ENCODE measurements at places on chromosomes 1 and 21.

DNA sequence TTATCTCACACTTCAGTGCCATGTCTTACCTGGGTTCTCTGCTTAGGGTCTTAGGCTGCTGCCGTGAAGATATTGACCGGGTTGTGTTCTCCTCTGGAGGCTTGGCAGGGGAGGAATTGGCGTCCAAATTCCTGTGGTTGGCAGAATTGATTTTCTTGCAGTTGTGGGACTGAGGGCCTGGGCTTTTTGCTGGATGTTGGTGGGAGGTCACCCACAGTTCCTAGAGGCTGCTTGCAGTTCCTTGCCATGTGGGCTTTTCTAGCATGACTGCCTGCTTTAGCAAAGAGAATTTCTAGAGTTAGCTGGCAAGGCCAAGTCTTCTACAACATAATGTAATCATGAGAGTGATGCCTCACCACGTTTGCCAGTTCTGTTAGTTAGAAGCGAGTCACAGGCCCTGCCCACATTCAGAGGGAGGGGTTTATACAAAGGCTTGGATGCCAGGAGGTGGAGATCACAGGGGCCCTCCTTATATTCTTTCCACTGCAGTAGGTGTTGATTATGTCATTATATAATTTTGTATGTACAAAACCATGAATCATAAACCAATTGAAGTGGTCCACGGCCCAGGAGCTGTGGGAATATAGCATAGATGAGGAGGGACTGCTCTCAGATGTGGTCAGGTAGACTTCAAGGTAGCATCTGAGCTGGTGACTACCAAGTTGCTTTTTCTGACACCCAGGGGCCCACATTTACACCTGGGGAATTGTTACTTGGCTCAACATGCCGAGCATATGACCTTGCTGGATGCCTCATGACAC is 6.6 kb downstream of the UBL4B start:
- DNase-seq = no peak

DNA sequence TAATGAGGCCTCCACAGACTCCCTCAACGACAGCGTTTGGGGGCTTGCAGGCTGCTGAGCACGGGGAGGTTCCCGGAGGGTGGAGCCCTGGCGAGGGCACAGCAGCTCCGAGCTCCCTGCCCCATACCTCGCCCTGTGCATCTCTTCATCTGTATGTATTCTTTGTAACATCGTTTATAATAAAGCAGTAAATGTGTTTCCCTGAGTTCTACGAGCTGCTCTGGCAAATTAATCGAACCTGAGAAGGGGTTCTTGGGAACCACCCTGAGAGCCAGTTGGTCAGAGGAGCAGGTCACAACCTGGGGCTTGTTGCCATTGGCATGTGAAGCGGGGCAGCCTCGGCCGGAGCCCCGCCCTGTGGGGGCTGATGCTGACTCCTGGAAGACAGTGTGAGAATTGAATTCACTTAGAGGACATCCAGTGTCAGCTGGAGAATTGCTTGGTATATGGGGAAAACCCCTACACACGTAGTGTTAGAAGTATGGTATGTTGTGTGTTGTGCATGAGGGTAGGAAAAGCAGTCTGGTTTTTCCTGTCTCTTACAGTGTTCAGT is 11.5 kb downstream of the SLC37A1 start:
- DNase-seq = no peak

- DNase-seq = no peak
Measured at GRCh38 chr1:117512728-117513321, 93.0 kb upstream of the TENT5C start.

DNA sequence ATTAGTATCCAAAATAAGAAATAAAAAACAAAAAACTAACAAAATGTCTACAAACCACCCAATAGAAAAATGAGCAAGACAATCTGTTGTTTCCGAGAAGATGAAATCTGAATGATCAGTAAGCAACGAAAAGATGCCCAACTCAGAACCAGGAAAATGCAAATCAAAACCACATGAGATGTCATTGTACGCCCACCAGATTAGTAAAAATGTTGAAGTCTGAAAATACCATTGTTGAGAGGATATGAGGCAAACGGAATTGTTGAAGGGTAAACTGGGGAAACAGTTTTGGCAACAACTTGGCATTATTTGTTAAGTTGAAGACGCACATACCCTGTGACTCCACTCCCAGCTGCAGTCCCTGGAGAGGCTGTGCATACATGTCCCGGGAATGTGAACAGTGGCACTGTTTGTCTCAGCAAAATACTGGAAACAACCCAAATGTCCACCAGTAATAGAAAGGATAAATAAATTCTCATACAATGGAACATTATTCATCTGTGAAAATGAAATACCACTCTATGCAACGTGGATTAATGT is 10.6 kb downstream of the ZBTB17 start:
- no peak for DNase-seq

- no peak for DNase-seq
Measured at GRCh38 chr1:56837244-56837939, 17.2 kb upstream of the C8A start.

DNA sequence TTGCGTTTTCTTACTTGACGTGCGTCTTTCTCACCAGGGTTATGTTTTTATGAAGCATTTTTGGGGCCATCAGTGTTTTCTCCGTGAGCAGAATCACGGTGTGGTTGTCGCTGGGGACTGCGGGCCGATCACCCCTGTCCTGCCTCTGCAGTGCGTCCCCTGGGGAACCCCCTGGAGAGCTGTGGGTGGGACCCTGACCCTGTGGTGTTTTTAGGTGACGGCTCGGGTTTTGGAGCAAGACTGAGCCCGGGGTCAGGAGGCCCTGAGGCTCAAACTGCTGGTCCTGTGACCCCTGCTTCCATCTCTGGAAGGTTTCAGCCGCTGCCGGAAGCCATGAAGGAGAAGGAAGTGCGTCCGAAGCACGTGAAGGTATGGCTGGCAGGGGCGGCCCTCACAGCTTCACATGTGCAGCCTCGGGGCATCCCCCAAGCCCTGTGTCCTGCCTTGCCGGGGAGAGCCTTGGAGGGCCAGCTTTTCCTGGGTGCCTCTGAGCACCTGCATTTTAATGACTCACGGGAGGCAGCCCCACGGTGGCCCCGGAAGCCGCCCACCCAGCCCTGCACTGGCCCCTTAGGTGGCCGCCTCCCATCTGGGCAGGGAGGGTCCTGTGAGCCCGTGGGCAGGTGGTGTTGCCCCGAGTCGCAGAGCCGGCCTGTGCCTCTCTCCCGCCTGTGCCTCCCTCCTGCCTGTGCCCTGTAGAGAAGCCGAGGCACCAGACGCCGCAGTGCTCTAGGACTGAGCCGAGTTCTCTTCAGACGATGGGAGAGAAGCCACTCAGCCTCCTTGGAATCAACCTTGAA is 36.7 kb upstream of the DIP2A start:
- DNase-seq = no peak

DNA sequence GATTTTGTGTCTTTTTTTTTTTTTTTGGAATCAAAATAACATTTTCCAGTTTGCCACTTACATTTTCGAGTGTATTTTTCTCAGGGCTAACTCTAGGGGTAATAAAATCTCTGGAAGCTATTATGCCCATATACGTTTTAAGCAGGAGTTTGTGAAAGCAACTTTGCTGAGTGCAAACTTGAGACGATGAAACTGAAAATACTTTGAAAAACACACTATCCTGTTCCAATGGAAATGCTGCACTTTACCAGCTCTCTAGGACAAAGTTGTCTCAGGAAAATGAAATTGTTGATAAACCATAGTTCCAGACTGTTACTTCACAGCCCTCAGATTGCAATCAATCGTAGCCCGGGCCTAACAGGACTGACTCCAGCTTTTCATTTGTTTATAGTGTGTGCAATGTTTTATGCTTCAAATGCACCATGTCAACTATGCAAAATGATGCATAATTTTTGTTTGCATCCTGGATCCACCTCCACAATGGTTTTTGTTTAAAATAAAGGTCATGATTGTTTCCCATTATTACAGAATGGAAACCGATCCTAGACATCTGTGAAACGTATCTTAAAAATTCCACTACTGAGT is 220.6 kb upstream of the PKN2 start:
- no peak for DNase-seq

GRCh38 chr1:215844777-215845176 is 277.7 kb downstream of the KCTD3 start:
- no peak for DNase-seq

Measured in stimulated activated CD4-positive, alpha-beta T cell treated with anti-CD3 and anti-CD28 coated beads, Interleukin-1b, Interleukin-23, amount 100 ng/mL, for 24 hours (primary cell).